Inflammatory macrophage treated with lipopolysaccharide for 1 hour (primary cell): ENCODE measurements at places on chromosomes 2 and 18.

DNA sequence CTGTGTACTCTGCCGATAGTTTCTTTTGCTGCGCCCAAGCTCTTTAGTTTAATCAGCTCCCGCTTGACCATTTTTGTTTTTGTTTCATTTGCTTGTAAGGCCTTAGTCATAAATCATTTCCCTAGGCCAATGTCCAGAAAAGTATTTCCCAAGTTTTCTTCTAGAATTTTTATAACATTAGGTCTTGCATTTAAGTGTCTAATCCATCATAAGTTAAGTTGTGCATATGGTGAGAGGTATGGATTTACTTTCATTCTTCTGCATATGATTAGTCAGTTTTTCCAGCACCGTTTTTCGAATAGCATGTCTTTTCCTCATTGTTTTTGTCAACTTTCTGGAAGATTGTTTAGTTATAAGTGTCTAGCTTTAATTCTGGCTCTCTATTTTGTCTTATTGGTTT is 484.8 kb upstream of the CNTNAP5 start:
- DNase-seq: no peak

- DNase-seq: no peak
Observed at GRCh38 chr18:62182220-62182619, 4.6 kb downstream of the PIGN start.

DNA sequence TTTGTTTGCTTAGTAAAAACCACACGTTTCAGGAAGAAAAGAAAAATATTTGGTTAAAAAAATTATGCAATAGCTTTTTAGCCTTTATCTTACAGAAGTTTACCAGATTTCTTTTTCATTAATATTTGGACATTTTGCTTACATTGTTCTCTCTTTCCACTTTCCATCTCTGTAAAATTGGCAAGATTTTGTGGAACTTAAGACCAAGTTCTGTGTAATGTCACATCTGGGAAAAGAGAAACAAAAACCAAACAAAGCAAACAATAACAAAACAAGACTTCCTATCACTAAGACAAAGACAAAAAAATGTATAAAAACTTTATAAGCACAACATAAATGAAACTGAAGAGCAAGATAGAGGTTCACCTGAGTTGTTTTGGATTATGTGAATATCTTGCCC is 1392.1 kb upstream of the CELF4 start:
- DNase-seq: no peak

DNA sequence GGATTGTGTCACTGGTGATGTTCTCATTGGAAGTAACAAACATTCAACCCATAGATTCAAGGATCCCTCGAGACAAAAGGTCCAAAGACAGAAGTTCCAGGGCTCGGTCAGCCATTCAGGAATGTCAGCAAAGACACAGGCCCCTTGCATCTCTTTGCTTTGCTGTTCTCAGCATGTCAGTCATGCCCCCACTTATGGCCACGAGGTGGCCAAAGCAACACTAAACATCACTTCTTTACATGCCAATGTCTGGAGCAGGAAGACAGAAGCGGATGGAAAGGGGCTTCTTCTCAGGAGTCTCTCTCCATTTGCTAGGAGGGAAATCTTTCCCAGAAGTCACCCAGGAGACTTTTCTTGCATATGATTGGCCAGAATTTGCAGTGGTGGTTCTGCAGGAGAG is 191.6 kb upstream of the SP5 start:
- DNase-seq: no peak

DNA sequence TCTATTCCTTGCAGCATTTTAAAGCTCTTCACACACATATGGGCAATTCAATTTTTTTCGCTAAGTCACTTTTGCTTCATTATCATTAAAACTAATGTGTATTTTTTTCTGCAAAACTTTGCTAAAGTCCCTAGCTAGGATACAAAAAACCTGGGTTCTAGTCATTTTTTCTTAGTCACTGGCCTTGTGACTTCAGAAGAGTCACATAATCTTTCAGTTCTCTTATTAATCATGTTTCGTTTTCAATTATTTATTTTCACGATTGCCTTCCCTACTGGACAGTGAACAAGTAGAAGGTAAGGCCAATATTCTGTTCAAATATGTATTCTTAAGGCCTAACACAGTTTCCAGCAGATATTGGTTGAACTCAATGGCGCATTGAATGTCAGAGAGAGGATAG is 60.9 kb upstream of the CYRIA start:
- DNase-seq: no peak

DNA sequence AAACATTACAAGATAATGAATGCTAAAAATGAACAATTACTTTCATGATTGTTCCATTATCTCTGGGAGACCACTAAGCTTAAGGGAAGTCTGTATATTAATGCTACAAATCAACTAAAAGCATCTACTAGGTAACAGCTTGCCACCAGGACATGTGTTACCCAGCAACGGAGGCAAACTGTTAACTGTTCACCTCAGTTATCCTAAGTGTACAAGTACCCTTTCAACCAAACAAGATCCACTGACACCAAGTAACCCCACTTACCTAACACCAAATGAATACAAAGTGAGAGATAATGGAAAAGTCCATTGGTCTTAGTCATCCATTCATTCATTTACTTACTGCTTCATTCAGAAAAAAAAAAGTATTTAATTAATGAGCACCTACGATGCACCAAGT is 54.7 kb upstream of the KIDINS220 start:
- no peak for DNase-seq

GRCh38 chr2:202290316-202290715 is 24.8 kb downstream of the NOP58 start:
- DNase-seq: peak; percentile 11

GRCh38 chr2:127530245-127531140 is 4.2 kb upstream of the IWS1 start:
- DNase-seq: no peak

DNA sequence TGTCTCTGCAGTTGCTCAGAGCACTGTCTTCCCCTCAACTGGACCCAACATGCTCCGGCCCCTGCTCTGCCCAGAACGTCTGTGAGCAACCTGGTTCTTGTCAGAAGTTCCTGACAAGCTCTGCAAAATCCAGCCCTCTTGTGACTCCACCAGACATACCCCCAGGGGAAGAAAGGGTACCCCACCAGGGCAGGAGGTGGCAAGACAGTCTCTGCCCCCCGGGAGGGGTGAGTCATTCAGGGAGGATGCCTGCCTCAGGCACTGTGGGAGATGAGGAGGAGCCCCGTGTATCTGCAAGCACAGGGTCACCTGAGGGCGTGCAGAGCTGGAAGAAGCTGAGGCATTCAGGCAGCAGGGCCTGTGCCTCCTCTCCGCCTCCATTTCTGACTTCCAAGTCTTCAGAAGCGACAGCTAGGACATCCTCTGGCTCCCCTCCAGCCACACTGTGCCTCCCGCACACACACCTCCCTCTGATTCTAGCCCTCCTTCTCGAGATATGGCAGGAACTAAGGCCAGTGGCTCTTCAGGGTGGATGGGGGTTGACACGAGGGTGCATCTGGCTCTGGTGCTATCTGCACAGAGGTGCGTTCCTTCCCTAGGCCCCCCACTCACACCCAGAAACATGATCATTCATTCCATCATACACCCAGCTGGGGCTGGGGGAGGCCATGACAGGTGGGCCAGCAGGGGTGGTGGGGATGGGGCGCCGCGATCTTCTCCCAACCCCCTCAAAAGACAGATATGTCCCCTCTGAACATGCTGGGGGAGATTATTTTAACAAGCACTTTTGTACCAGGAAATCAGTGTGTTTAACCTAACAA is 222.2 kb downstream of the CYP26B1 start:
- DNase-seq: no peak

GRCh38 chr2:575030-575726 is 102.0 kb downstream of the TMEM18 start:
- DNase-seq: no peak

- no peak for DNase-seq
Observed at GRCh38 chr2:46000660-46001059, 296.5 kb upstream of the EPAS1 start.
